ENCODE measurements at places on chromosomes 12 and 14.

- no peak for DNase-seq
These were observed 807.8 kb upstream of the FOXG1 start for GRCh38 chr14:27958757-27959156.

- no peak for DNase-seq
These were observed 752 bp downstream of the PRICKLE1 start for GRCh38 chr12:42588524-42589464.

DNA sequence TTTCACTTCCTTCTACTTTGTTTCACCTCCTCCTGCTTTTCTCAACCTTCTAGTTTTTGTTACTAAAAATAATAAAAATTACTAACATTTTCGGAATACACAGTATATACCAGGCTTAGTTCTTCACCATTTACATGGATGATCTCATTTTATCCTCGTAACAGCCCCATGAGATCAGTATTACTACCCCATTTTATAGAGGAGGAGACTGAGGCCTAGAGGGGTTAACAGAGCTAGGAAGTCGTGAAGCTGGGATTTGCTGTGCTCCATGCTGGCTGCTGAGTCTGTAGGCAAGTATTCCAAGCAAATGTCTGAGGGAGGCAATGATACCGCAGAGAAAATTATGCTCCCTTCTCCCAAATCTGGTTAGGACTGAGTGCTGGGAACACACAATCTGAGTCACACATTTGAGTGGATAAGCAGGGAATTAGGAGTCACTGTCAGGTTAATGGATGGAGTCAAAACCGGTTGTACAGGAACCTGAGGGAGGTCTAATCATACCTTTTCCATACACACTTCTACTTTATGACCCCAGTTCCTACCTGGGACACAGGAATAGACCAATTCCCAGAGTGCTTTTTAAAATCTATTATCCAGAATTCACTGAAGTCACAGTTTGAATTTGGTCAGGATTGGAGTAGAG lies 51.1 kb downstream of the ZFYVE26 start:
- DNase-seq, result no peak

DNA sequence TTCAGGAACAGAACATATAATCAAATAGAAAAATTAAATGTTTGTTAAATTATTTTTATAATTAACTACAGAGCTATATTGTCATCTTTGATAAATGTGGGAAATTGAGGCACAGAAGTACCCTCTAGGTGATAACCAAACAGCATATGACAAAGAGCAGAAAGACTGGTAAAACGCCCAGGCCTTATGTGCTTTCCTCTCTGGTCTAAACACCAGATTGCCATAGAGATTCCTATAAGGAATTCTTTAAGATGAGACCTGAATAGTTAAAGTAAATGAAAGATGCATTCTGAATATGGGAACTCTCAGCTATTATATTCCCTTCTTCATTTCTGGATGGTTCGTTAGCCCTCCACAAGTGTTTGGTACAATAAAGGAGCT lies 140.0 kb upstream of the SOX5 start:
- no peak for DNase-seq

DNA sequence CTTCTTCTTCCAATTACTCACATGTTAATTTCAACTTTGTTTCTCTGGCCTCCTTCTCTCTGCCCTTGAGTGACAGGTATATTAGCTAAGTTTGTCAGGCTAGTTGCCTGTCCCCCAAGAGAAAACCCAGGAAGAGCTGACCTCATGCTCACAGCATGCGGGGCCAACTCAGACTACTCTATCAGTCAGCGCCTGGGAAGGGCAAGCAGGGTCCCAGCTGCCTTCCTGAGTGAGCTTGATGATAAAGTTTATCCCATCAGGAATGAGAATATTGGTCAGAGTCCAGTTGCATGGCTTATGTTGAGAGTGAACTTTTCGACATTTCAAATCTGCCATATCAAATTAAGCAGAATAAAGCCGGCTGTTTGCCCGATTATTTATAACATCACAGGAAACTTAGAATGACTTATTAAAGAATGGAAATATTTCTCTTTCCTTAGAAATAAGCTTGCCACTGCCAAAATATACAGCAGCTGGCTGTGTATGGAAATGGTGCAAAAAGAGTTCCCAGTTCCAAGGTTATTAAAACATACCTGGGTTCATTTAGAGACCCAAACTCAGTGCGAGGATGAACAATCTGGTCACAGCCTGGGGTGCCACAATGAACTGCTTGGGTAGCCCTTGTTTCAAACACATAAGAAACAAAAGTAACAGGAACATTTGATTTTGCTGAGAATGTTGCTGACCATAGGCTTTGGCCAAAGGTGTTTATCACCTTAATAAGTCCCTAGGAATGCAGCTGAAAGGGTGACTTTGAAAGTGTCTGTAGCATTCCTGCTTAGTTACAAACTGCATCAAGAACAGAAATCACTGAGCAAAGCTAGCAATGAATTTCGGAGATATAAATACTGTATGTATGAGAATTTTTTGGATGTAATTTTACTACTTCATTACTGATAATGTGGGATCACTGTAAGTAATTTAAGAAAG lies 1553.8 kb upstream of the FLRT2 start:
- DNase-seq, result no peak

DNA sequence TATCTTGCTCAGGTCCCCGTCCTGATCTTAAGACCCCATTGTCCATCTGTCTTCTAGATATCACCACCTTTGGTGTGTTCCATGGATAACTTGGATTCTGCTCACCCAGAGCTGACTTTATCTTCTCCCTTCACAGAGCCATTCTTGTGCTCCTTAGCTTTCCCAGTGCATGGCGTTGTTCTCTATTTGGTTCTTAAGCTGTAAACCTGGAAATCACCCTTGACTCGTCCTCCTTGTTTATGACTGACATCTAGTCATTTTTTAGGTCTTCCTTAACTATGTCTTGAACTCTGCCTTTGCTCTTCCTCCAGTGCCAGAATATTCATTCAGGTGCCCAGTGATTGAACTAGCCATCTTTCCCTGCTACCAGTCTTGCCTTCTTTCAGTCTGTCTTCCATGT lies 11.7 kb downstream of the STK38L start:
- DNase-seq, result no peak

DNA sequence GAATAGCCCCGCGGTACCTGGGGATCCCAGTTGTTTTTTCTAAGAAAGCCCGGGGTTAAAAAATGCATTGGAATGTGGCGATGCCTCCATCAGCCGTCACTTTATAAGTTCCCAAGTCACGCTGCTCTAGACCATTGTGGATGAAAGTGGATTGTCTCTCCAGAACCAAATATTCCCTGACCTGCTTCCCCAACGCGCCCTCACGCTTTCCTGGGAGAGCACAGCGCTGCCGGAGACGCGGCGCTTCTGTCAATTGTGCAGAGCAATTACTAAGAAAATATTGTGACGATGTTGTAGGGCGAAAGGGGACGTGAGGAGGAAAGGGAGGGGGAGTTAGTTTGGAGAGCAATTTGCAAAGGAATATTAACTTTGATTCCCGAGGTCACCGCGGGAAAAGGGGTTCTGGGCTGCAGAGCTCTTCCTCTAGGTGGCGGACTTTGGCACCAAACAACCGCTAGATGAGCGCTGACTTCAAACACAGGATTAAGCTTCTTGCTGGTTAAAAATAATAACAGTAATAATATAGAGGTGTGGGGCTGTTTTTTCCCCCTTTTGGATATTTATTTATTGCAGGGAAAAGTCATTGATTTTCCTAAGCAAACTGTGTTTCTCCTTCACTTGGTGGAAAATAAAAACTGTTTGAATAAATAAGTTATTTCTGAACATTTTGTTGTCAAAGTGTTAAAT lies 9.6 kb upstream of the FOXG1 start:
- no peak for DNase-seq

GRCh38 chr12:11922361-11922760 lies 148.4 kb upstream of the BCL2L14 start:
- no peak for DNase-seq

DNA sequence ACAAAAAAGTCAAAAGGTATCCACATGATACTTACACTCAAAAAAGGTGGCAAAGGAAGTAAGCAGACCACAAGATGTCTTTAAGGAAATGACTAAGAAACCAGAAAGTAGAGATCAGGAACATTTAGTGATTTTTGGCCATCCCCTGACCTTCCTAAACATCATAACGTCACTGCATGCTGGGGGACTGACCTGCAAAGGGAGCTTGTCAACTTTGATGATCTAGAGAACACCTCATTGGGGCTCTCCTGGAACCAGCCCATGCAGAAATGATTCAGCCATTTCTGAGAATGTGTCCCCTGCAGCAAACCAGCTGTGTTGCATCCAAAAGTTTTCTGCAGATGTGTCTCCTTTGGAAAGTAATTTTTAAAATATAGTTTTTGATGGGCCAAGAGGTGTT lies 152.2 kb upstream of the RASSF8 start:
- no peak for DNase-seq

DNA sequence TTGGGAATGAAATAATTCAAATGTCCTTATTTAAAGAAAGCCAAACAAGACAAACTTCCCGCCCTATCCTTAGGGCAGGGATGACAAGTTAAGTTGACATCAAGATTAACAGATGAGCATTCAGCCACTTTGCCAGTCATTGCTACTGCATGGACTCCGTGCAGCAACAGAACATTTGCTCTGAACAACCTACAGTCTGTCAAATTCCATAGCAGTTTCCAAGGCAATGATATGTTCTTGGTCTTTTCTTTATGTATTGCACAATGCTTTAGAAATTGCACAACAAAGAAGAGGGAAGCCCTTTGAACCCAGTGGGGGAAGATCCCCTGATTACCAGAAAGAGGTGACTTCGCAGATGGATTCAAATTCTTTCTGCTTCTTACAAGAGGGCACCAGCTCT lies 269.8 kb downstream of the BCAT1 start:
- no peak for DNase-seq

DNA sequence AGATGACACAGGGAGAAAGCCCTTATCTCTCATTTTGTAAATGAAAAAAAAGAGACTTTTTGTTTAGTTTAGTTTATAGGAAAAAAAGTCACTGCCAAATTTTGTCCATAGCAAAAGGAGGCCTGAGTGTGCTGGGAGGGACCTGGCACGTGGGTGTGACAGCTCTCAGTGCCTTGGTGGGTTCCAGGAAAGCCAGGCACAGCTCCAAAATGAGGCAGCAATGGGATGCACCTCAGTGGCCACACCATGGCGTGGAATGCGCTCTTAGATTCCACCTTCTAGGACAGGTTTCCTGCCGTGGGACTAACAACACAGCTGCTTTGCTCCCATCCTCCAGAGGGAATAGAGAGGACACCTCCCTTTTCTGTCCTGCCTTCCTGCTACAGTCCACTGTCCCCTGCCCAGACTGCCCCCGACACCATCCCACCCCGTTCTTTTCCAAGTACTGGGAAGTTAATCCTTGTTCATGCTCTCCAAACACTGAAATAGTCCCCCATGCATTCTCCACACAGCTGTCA lies 207.6 kb downstream of the EMP1 start:
- no peak for DNase-seq

- no peak for DNase-seq
These were observed 54.9 kb upstream of the GNG2 start for GRCh38 chr14:51805541-51805940.

- DNase-seq, result no peak
These were observed 10.6 kb downstream of the MCRS1 start for GRCh38 chr12:49557187-49557916.

DNA sequence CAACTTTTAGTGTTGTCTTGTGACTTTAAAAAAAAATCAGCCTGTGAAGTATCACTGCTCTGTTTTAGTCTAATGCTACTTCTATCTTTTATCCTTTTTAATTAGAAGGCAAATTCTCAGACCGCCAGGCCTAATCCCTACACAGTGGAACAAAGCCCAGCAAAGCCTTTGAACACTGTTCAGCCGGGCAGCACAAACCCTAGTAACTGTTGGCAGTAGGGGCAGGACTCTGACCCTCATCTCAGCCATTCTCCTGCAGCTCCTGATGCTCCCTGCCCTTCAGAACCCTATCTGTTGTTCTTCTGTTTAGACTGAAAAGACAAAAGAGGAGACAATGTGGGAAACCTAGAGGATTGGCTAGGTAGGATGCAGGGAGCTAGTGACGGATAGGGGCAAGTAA lies 78.0 kb upstream of the OTX2 start:
- no peak for DNase-seq

DNA sequence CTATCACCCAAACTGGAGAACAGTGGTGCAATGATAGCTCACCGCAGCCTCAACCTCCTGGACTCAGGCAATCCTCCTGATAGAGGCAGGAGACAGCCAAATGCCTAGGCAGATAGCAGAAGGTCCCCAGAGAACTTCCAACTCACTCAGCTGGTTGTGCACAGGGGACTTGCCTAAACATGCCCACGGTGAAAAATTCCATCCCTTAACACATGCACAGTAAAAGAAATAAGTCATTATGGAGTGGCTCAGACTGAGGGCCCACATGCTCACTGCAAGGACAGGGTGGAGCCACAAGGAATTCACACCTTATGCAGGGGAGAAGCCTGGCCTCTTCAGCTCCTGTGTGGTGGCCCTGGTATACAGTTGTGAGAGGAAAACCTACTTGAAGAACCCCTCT lies 525.8 kb upstream of the ATP2B1 start:
- DNase-seq, result no peak

DNA sequence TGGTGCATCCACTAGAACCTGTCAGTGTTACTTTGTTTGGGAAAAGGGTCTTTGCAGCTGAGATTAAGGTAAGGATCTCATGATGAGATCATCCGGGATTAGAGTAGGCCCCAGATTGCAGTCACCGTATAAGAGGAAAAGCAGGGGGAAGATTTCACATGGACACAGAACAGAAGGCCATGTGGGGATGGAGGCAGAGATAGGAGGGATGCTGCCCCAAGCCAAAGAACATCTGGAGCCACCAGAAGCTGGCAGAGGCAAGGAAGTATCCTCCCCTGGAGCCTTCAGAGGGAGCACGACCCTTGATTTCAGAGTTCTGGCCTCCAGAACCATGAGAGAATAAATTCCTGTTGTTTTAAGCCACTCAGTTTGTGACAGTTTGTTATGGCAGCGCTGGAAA lies 39.6 kb downstream of the CMKLR1 start:
- DNase-seq, result no peak

- no peak for DNase-seq
These were observed 942 bp downstream of the SYT1 start for GRCh38 chr12:78865516-78865915.

- DNase-seq, result no peak
These were observed 62.1 kb downstream of the SCAF11 start for GRCh38 chr12:45928309-45928708.

- DNase-seq, result no peak
These were observed 19.5 kb downstream of the BCL11B start for GRCh38 chr14:99252443-99252939.

GRCh38 chr12:3750616-3751015 lies 2.3 kb downstream of the CRACR2A start:
- DNase-seq, result no peak

DNA sequence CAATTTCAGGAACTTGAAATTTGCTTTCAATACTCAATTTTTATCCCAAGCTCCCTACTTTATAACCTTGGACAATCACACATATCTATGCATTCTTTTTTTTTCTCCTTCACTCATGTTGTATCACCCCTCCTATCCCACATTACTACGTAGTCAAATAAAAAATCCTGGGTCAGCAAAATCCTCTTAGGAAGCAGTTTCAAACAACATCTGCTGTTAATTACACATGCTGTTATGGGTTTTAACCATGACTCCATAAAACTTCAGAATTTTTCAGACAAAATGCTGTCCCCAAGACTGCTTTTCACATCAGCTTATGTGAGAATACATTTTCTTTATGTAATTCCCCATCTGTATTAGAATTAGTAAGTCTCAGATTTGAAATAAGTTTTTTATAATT lies 61.7 kb downstream of the LRFN5 start:
- no peak for DNase-seq
